Mucosa of descending colon (tissue), 3 donors: ENCODE measurements at places on chromosomes 16 and 17. TPM values are rescaled to one million over a fixed set of nuclear protein-coding genes. Genes with fewer than 3 reads are reported as not detected.
A peak's percentile ranks its signal among the peaks of the same experiment; 100 is the strongest.

GRCh38 chr17:42518755-42519545 is 17.1 kb upstream of the NAGLU start:
- DNase-seq = peak; percentile 90

GRCh38 chr16:85075236-85075924 is 36.9 kb downstream of the CIBAR2 start:
- DNase-seq = no peak

DNA sequence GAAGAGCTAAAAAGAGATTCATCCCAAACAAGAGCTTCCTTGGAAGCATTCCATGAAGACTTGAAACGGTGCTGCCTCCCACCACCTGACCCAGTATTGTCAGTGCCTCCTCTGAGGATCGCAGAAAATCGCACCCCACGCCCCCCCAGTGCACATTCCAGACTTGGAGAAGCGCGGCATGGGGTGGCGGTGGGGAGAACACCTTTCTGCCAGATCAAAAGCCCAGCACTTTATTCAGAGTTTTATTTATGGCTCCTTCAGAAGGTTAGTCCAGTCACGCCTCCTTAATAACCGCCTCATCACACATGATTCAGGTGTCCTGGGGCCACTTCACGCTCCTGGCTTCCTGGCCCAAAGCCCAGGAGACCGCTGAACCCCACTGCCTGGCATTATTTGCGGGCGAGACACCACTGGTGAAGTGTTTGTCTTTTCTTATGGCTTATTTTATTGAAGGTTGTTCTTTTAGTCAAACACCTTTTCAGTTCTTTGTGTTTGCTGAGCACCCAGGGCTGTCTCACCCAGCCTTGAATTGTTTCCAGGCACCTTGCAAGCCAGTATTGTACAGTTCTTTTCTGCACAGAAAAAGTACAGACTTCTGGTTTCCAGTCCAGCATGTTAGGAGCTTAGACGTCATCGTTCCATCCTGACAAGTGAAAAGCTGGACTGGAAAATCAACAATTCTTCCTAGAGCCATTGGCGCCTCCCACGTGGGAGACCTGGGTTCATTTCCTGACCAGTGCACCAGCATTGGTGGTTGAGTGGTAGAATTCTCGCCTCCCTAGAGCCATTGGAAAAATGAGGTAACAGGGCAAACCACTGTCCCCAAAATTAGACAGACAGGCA is 79.6 kb upstream of the CACNG5 start:
- DNase-seq = peak; percentile 39

- DNase-seq = no peak
Measured at GRCh38 chr16:70735141-70735979, 49.5 kb upstream of the MTSS2 start.

GRCh38 chr16:29112755-29113347 is 128.0 kb downstream of the LAT start:
- DNase-seq = no peak

DNA sequence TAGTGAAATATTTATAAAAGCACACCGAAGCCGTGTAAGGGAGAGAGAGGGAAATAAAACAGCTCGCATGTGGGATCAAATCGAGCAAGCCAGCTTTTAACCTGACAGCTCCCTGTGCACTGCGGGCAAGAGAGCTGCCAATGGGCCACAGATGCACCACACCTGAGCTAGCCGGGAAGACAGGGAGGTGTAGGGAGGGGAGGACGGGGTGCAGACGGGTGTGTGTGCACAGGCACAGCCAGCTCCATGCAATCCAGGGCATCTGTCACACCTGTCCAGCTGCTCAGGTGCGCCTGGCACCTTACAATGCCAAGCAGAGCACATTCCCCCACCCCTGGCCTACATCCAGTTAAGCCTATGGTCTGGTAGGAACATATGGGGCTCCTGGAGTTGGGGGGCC is 70.0 kb downstream of the C16orf78 start:
- no peak for DNase-seq

- no peak for DNase-seq
Measured at GRCh38 chr17:45326626-45327025, 9.8 kb upstream of the MAP3K14 start.

GRCh38 chr16:25257470-25257955 is at the start of gene ZKSCAN2:
Gene ZKSCAN2 (minus strand): TSS chr16:25257845. CDS start chr16:25257127, 718 bp downstream.
- DNase-seq = peak; percentile 96

DNA sequence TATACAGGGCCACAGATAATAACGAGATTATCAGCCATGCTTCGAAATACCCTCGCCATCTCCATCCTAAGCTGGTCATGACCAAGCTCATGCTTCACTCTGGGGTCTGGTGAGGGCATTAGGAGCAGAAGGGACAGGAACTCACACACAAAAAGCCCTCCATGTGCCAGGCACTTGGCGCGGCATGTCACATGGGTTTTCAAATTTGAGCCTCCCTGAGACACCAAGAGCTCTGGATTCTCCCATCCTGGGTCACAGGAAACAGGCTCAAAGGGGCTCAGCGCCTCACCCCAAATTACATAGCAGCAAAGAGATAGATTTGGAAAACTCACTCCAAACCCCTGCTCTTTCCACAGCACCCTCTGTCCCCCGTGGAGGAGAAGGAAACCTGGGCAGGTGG is 239.5 kb downstream of the GSG1L start:
- DNase-seq = no peak

- no peak for DNase-seq
Measured at GRCh38 chr16:68806981-68807380, 36.4 kb upstream of the TANGO6 start.

- no peak for DNase-seq
Measured at GRCh38 chr17:36850790-36851189, 86.5 kb upstream of the LHX1 start.

DNA sequence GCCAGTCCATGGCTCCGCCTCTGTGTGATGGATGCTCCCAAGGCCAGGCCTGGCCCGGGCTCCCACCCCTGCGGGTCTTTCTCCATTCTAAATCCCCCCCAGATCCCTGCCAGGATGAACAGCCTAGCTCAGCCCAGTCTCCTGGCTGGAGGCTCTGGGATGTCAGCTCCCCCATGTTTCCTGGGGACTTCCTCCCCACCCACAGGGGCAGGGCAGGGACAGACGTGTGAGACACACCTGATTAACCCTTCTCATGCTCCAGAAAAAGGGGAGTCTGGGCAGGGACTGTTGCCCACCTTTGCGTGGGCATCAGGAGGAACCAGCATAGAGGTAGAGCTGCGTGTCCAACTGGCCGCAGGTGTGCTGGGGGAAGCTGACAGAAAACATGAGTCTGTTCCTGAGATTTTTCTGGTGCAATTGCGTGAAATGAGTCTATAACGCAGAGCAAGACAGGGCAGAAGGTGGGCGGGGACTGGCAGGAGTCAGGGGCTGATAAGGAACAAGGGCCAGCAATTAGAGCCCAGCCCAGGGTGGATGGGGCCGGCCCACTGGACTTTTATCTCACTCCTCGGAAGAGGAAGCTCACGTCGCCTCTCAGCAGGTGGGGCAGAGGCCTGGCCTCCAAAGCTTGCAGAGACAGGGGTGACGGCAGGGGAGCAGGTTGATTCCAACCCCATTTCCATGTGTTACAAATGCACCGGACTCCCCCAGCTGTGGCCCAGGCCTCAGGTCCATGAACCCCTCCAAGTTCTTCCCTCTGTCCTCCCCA is 238.2 kb downstream of the RBFOX3 start:
- peak; percentile 86 for DNase-seq

GRCh38 chr17:51707216-51707615 is 446.9 kb downstream of the UTP18 start:
- no peak for DNase-seq

DNA sequence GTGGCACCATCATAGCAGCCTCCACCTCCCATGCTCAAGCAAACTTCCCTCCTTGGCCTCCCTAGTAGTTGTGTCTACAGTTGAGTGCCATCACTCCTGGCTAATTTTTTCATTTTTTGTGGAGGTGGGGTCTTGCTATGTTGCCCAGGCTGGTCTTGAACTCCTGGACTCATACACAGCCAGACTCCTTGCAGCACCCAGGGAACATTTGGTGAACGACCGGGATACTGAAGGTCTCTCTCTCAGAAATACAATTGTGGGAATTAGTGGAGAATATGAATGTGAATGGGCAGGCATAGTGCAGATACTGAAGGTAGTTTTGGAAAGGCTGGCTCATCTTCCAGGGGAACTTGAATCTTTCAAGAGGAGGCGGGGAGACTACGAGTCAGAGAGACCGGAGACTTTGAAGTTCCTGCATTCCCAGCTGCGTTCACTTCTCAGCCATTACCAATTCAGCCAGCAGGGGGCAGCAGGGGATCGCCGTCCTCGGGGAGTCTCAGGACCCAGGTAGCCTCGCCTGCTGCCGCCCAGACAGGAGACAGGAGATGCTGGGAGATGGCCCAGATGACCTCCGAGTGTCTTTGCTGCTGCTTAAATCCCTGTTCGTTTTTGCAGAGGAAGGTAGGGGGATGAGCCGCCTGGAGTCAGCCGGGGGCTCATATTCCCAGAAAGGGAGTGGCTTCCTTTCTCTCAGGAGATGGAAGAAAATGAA is 68.6 kb downstream of the HAPSTR1 start:
- DNase-seq = peak; percentile 76

DNA sequence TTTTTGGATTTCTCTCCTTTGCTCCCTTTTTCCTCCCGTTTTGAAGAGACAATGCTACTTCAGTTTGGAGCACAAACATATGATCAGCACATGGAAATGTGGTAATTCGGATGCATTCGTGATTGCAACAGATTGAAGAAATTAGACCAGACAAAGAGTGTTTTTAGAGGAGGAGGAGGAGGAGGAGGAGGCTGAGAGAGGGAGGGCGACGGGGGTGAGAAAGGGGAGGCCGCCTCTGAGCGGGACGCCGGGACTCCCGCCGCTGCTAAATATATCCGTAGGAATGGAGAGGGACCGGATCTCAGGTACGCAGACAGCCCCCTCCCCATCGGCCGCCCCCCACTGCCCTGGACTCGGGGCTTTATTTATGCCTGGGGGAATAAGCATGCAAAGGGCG is 179.3 kb downstream of the SEC14L1 start:
- DNase-seq = peak; percentile 30

DNA sequence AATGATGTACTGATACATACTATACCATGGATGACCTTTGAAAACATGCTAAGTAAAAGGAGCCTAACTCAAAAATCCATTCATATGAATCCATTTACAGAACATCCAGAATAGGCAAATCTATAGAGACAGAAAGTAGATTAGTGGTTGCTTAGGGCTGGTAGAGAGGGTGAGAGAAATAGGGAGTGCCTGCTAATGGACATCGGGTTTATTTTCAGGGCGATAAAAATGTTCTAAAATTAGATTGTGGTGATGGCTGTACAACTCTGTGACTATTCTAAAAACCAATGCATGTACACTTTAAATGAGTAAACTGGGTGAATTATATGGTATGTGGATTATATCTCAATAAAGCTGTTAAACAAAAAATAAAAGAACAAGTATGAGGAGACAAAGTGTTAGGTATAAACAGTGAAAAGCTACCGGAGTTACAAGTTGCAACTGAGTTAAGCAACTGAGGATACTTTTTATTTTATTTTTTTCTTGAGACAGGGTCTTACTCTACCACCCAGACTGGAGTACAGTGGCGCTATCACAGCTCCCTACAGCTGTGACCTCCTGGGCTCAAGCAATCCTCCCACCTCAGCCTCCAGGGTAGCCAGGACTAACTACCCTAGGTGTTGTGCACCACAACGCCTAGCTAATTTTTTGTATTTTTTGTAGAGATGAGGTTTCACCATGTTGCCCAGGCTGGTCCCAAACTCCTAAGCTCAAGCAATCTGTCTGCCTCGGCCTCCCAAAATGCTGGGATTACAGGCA is 75.5 kb upstream of the CORO6 start:
- DNase-seq = no peak

DNA sequence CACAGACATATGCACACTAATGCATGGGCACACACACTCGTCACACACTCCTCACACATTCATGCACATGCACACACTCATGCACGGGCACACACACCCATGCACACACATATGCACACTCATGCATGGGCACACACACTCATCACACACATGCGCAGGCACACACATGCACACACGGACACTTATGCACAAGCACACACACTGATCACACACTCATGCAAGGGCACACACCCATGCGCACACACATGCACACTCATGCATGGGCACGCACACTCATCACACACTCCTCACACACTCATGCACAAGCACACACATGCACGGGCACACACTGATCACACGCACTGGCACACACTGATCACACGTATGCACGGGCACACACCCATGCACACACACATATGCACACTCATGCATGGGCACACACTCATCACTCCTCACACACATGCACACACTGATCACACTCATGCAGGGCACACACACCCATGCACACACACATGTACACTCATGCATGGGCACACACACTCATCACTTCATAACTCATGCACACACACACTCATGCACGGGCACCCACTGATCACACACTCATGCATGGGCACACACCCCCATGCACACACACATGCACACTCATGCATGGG is 16.1 kb downstream of the ADGRG1 start:
- no peak for DNase-seq

Gene CDC42EP4
- 95.2 TPM for total RNA-seq

Gene UBTF
- total RNA-seq = 88.4 TPM

Gene PROCA1
- total RNA-seq = 2.0 TPM

Gene CTU2
- 16.1 TPM for total RNA-seq

Gene KRT33A
- not detected for total RNA-seq

Gene PIK3R5
- total RNA-seq = 2.7 TPM

Gene TNS4
- total RNA-seq = 3.0 TPM

Gene ASPHD1
- 1.6 TPM for total RNA-seq

Gene PRSS36
- 8.2 TPM for total RNA-seq

Gene SMIM5
- 20.7 TPM for total RNA-seq

Gene PRSS33
- not detected for total RNA-seq

Gene CDT1
- total RNA-seq = 20.9 TPM

Gene DPEP1
- total RNA-seq = 0.28 TPM

Gene NPIPB8
- total RNA-seq = 0.92 TPM

Gene SLFN12L
- 1.5 TPM for total RNA-seq
